ENCODE measurements at places on chromosomes 13 and 19.
A peak's percentile ranks its signal among the peaks of the same experiment; 100 is the strongest.

DNA sequence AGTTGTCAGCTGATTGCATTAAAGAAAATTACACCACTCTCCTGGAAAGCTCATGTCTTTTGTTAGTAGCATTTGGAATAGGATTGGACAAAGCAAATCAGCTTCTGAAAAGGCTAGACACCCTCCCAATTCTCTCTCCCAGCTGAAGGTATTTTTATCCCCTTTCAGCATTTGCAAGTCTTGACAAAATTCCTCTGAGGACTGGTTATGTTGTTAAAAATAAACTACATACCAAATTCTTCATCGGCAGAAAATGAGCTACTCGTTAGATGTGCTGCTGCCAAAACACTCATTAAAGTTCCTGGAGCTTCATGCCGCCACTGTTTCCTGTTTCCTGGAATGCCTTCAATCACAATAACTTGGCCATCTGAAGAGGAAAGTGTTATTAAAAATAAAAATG lies 37.1 kb downstream of the UTP14C start:
- no peak for DNase-seq

- no peak for DNase-seq
Measured at GRCh38 chr13:40508127-40508526, 158.3 kb downstream of the FOXO1 start.

- no peak for DNase-seq
Measured at GRCh38 chr19:4181053-4181508, 1.3 kb downstream of the SIRT6 start.

- DNase-seq, result no peak
Measured at GRCh38 chr13:48749144-48749543, 95.4 kb downstream of the CYSLTR2 start.

DNA sequence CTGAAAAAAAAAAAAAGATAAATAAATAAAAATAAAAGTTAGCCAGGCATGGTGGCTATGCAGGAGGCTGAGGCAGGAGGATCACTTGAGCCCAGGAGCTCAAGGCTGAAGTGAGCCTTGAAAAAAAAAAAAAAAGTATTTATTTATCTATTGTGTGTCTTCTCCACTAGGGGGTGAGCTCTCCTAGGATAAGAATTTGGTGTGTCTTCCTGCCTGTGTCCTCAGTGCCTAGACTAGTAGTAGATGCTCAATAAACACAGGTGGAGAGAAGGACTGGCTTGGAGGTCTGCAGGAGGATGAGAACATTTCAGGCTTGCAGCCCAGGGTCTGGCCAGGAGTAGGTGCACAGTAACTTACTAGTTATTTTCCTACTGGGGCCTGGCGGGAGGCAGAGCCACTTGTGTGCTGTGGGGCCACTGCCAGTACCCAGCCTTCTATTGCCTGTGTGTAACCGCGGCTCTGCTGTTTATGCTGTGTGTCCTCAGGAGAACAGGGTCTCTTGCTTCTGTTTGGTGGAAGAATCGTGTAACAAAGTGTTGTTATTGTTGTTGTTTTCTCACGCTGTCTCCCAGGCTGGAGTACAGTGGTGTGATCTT lies 5.4 kb downstream of the LMTK3 start:
- no peak for DNase-seq

DNA sequence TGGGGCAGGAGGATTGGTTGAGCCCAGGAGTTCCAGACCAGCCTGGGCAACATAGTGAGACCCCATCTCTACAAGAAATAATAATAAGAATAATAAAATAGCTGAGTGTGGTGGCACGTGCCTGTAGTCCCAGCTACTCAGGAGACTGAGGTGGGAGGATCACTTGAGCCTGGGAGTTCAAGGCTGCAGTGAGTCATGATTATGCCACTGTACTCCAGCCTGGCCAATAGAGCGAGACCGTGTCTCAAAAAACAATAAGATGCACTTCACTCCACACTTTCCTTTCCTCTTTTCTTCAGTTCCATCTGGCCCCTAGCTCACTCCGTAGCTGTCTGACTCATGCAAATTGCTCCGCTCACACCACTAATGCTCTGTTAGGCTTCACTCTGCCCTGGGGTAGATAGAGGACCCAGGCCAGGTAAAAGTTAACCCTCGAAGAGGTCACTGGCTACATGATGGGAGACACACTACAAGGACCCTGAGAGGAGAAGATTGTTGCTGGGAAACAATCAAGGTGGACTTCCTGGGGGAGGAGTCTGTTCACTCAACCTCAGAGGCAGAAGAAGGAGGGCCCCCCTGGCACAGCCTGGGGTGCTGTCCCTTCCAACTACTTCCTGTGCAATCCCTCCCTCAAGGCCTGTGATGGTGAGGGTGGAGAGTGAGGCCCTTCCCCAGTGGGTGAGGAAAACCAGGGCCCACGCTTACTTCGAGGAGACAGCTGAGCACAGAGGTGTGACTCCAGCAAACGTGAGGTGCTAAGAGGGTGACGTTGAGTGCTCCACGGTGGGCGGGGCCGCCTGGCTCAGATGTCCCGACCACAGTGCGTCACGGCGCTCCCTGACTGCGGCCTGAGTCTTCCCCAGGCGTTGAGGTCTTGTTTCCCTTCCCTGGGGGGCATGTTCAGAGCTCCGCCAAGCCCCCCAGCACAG lies 8.8 kb upstream of the TNFSF9 start:
- peak; percentile 79 for DNase-seq

- DNase-seq, result no peak
Measured at GRCh38 chr19:50899569-50899968, 11.6 kb downstream of the KLK4 start.

DNA sequence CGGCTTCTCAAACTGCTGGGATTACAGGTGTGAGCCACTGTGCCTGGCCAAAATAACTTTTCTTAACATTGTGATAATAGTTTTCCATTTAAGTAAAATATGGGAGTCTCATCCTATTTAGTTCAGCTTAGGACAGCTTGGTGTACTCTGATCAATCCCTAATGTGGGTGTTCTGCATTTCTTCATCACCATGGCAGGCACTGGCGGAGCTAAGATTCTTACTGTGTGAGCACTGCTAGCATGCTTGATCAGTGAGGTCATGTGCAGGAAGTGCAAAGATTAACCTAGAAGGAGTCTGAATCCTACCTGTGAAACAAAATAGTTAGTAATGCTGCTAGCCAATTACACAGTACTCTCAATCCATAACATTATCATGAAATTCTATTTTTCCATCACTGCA lies 1684.2 kb upstream of the SLC10A2 start:
- DNase-seq, result no peak

GRCh38 chr13:26880735-26881134 lies 120.1 kb upstream of the GPR12 start:
- no peak for DNase-seq

DNA sequence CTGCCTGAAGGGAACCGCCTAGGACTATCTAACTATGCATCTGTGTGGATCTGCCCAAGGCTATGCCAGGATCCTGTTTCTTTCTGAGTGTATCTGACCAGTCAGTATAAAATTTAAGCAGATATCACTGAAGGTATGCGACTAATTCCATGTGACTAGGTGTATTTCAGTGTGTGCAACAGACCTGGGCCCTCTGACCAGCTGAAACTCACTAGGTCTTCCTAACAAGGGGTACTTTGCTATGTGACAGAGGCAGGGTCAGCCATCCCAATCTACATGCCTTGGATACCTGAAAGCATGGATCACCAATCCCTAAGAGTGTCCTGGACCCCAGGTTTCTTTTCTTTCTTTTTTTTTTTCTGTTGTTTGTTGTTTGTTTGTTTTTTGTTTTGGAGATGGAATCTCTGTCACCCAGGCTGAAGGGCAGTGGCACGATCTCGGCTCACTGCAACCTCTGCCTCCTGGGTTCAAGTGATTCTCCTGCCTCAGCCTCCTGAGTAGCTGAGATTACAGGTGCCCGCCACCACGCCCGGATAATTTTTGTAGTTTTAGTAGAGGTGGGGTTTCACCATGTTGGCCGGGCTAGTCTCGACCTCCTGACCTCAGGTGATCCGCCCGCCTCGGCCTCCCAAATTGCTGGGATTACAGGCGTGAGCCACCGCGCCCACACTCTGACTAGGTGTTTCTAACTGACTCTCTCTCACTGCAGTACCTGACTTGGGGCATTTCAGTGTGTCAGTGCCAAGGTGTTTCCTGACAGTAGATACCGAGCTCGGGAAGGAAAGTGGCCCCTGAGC lies 43.5 kb downstream of the FCGBP start:
- DNase-seq, result no peak

- peak; percentile 41 for DNase-seq
Measured at GRCh38 chr19:49224879-49225278, 67.3 kb downstream of the TRPM4 start.

GRCh38 chr19:50292216-50292827 lies 36.9 kb downstream of the KCNC3 start:
- no peak for DNase-seq

GRCh38 chr19:290372-291005 lies 714 bp downstream of the PLPP2 start:
- DNase-seq, result no peak

GRCh38 chr13:95697052-95697680 lies 20.2 kb downstream of the DNAJC3 start:
- DNase-seq, result no peak

DNA sequence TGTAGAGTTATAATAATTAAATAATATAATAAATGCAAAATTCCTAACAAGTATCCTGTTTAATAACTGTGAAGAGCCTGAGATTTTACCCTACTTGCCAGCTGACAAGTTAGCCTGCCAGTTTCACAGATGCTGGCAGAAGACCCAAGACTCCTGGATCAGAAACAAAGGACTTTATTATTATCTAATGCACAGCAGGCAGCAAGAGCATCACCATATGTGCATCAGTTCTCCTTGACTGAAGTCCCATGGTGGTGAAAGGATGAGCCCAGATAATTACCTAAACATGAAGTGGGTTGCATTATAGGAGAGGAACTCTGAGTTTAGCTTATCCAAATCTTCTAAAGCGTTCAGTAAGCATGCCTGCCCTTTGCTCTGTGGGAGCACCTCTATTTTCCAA lies 39.1 kb upstream of the MTIF3 start:
- DNase-seq, result no peak

DNA sequence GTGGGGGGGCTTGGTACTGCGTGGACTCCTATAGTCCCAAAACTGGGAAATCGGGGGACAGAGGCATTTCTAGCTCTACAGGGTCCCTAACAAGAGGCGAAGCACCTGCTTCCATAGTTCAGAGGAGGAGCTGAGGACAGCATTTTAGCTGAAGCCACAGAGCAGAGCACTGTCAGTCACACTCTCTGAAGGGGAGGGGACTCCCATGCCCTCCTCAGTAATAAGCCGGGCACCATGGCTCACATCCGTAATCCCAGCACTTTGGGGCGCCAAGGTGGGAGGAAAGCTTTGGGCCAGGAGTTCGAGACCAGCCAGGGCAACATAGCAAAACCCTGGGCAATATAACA lies 3.8 kb downstream of the NPAS1 start:
- DNase-seq, result no peak

- DNase-seq, result no peak
Measured at GRCh38 chr13:48400850-48401291, 12.0 kb downstream of the LPAR6 start.

DNA sequence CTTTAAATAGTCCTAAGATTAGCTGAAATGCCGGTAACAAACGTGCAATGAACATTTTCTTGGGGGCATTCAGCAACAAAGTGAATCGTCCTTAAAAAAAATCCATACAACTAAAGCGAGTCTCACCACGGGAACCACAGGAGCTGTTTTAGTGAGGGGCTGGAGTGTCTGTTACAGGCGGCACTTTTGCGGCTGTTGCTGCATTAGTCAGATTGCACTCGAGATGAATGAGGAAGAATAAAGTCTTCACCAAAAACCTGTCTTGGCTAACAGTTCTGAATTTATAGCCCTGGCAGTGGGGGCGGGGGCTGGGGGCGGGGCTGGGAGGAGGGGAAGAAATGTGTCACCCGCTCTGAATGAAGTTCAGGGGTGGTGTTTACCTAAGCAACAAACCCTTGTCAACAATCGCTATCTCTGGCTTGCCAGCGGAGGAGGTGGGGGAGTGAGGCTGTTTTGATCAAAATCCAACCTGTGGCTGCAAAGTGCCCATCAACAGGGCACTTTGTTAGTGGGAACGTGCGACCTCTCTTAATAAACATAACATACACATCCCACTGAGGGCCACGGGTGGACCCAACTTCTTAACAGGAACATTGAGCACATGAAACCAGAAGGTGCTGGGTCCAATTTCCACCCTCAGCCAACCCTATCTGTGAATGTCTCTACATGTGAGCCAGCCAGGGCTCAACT lies 44.5 kb downstream of the RFX2 start:
- no peak for DNase-seq

- DNase-seq, result no peak
Measured at GRCh38 chr13:109012115-109012514, 382.7 kb downstream of the MYO16 start.

- DNase-seq, result no peak
Measured at GRCh38 chr13:107365466-107366215, 797.7 kb upstream of the ARGLU1 start.

DNA sequence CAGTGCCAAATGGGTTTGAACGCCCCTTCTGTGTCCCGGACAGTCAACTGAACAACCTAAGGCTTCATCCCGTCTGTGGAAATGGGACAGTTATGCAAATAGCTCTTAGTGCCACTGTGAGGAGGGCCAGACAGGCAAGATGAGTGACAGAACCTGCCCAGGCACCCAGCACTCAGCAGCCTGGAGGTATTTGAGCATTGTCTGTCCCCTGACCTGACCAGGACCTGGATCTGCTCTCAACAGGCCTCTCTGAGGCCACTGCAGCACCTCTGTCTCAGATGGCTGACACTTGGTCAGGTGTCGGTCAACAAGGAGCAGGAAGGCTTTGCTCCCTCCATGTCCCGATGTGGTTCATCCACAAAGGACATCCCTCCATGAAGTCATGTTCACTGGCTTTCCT lies 67.9 kb downstream of the CCDC70 start:
- no peak for DNase-seq

DNA sequence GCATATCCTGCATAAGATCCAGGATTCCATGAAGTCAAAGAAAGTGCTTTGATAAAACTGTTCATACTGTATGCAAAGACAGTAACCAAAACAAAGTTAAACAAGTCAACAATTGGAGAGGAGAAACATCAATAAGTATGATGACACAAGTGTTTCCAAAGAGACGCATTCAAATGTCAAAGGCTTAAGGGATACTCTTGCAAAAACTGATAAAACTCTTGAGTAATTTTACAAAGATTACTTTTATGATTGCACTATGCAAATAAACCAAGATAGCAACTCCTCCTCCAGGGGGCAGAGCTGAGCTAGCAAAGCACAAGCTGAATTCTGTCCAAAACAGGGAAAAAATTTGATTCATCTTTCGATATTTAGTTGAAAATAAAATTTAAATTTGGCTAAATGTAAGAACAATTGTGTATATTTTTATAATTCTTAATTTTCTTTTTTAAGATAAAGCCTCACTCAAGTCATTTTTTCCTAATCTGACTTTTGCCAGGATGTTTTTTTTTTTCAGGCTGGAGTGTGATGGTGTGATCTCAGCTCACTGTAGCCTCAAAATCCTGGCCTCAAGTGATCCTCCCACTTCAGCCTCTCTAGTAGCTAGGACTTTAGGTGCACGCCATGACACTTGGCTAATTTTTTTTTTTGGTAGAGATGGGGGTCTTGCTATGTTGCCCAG lies 84.0 kb downstream of the MZT1 start:
- DNase-seq, result no peak
